Amniotic epithelial cell (primary cell): ENCODE measurements at places on chromosomes 5 and 9.

DNA sequence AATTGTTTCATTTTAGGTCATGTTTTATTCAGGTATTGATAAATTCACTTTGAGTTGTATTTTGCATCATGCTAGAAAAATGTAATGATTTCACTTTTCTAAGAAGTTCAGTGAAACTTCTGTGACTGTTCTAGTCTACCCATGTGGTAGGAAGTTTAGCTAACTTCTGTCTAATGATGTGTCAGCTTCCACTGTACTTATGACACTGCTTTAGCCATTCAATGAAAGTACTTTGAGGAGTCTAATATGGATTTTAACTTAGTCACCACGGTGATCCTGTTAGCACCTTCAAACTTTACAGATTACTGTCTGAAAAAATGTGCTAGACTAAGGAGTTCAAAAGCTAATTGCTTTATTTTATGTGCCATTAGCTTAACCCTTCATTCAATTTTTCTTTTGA, 1510.5 kb upstream of the CDH9 start:
- DNase-seq = no peak

DNA sequence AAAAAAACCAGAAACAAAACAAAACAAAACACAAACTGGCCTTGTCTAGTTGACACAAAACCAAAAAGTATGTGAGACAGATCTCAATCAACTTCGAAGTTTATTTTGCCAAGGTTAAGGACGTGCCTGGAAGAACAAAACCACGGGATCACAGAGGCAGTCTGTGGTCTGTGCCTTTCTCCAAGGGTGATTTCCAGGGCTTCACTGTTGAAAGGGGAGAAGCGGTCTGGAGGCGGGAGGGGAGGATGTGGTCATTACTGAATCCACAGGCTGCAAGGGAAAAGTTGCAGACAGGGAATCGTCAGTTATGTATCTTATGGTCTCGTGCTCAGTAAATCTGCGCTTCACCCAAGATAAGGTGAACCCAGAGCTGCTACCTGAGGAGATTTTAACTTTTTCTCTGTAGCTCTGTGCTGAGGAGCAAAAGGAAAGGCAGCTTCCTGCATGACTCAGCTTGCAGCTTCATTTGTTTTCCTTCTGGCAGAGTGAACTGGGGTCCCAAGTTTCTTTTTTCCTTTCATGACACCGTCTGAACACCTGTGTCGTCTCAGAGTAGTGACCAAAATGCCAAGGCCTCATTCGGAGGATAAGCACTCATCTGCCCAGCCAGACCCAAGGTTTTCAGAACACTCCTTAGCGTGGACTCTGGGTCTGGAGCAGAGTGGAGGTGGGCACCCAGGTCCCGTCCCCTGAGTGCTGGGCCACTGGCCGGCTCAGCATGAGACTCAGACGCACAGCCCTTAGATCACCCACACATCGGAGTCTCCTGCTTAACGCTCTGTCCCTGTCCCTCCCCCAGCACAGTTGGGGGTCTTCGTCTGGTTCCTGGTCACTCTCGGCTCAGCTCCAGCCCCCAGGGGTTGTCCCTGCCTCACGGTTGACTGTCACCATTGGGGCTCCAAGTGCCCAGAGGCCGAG, 25.9 kb downstream of the ROPN1L start:
- peak; percentile 79 for DNase-seq

- DNase-seq = no peak
Measured at GRCh38 chr5:118405650-118406061, 582.7 kb downstream of the DTWD2 start.

DNA sequence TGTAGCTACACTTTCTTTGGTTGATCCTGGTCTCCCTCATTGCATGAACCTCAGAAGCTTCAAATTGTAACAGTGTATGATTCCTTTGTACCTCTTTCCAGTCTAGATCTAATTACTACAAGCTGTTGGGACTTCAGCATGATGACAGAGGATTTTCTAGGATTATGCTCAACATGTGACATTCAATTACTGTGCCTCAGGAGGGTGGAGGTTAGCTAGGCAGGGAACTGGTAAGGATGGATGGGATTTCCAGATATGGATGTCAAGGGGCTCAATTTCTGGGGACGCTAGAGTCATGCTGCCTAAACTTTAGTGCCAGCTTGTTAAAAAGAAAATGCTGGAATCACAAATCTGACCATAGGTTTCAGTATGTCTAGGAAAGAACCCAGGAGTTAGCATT, 29.2 kb upstream of the GLRA1 start:
- no peak for DNase-seq

DNA sequence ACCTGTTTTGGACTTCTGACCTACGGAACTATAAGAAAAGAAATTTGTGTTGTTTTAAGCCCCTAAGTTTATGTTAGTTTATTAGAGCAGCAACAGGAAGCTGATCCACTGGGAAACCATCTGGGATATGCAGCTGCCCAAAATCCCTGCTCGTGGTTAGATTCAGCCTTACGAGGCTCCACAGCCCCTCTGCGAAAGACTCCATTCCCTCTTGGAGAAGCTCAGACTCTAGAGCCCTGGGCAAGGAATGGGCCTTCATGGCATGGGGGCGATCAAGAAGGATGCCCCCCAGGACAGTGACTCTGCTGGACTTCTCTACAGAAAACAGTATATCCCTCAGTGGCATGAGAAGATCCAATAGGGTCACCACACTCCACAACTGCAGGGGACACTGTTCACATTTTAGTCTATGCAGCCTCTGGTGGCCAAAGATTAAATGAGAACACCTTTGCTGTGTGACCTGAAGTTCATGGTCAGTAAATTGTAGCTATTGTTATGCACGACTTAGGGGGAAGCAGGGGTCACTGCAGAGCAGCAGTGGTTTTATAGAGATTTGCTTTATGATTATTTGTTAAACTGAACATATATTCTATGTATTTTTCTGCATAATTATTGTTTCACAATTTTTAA, 21.1 kb downstream of the IRF1 start:
- no peak for DNase-seq

- DNase-seq = no peak
Measured at GRCh38 chr9:104802906-104803305, 39.0 kb downstream of the NIPSNAP3B start.

GRCh38 chr9:35945341-35946018, 12.5 kb downstream of the OR2S2 start:
- DNase-seq = peak; percentile 90

DNA sequence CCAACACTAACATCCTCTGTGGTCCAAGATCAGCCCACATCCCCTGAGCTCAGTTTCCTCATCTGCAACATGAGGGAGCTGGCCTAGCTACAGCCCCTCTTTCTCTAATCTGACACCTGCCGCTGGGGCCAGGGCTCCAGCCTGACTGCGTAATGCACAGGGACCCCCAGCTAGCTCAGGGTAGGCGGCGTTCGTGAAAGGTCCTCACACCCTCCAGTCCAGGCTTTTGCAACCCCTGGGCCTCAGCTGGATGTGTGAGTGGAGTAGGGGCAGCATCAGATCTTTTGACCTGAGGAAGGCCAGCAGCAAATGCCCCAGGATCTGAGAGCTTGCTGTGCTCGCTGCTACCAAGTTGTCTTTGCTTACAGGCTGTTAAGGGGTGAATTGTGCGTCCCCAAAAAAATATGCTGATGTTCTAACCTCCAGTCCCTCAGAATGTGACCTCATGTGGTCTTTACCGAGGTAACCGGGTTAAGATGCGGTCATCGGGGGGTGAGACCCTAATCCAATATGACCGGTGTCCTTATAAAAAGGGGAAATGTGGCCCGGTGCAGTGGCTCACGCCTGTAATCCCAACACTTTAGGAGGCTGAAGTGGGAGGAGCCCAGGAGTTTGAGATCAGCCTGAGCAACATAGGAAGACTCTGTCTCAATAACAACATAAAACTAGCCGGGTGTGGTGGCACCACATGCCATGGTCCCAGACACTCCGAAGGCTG, 47.8 kb downstream of the PLPP7 start:
- DNase-seq = no peak
